ENCODE measurements at places on chromosomes 3 and 15.

DNA sequence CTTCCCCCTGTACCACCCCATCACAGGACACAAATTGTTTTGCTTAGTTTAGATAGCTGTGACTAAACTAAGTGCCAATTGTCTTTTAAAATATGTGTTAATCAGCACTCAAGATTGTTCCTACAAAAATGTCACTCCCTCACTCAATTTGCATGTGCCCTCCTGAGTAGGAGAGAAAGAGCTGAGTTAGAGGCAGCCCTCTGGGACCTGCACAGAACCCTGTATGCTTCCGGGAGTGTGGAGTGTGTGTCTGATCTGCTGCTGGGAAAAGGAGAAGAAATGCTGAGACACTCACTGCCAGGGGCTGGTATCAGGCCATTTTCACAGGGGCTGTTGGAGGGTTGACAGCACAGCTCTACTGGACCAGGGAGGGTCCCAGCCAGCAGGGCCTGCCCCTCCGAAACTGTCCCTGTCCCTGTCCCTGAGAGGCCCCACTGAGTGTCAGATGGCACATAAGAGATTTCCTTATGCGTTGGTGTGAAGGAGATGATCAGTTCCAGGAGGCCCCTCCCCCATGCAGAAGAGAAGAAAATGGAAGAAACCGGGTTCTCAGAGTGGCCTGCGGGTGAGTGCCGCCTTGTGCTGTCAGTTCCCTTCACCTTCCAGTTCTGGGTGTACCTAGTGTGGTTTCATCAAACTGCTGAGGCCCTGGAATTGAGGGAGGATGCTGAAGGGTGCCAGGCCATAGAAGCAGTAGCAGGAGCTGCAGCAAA, 3.9 kb upstream of the B3GNT5 start:
- DNase-seq = no peak

GRCh38 chr15:37004981-37005735, 95.2 kb downstream of the MEIS2 start:
- DNase-seq = no peak

DNA sequence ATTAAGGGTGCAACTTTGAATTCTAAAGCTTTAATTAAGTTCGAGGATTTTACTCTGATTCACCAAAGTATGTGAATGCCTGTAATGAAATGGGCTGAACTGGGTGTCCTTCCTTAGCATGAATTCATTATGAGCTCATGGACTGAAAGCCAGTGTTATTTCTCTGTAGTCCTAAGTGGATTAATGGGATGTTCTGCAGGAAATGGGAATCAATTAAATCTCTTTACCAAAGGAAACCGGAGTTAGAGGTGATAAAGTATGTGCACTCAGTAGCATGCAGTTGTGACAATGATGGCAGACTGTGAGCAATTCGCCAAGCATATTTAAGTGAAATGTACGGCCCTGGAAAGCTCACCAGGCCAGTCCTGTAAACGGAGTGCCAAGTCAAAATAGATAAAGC, 138.7 kb downstream of the CHL1 start:
- DNase-seq = no peak

DNA sequence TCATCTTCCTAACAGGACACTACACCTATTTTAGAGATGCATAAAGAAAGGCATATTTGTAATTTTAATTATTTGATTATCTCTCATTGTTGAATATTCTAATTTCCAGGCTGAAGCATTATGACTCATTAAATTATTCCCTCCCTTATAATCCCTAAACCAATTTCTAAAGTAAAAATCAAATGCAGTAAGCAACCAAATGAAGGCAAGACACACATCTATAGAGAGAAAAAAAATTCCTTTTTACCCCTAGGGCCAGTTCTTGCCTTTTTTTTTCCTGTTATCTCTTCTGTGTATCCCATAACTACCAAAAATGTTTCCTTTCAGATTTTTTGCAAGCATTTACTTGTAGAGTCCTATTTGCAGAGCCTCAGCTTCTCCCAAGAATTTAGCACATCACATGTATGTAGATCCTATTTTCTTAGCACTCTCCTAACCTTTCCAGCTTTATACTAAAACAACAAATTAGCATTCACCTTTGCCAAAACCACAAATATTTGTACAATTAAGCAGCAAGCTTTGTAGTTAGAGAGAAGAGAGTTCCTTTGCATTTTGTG, 177.9 kb downstream of the SATB1 start:
- no peak for DNase-seq

DNA sequence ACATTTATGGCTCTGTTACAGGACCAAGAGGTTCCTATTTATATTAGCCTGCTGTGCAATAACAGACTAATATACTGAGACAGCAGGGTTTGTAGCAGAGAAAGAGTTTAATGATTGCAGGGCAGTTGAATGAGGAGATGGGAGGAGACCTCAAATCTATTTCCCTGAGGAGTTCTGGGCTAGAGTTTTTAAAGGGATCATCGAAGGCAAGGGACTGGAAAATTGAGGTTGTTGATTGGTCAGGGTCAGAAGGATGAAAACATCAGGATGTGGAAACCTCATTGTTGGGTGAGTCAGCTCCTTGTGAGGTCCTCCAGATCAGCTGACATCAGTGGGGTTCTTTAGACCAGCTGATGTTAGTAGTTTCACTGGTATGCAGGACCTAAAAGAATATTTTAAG, 60.6 kb upstream of the GOLGA8B start:
- DNase-seq = no peak

GRCh38 chr15:62164014-62164395, 1.1 kb downstream of the C2CD4B start:
- no peak for DNase-seq

- no peak for DNase-seq
Observed at GRCh38 chr3:58062472-58062871, 54.2 kb downstream of the FLNB start.

DNA sequence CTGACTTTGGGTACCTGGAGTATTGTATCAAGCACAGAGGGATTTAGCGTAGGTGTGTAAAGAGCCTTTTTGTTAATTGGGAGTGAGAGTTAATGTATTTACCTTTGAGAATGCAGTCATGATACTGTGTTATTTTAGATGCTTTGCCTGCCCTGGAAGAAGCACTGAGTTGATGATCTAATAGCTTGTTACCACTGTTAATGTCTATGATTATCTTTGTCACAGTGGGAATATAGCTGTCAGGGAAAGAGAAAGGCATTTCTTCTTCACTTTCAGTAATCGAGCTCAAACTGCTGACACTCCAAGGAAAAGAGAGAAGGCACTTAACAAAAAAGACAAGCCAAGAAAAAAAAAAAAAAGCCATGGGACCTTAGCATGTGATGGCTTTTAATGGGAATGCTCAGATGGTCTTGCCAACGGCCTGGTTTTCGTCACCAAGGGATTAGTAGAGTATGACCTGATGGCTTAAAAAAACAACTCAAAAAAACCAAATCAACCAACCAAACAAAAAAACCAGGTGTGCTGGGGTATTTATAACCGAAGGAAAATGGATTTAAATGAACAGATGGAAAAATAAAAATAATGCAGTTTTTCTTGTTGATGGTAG, 387.4 kb downstream of the PTPRG start:
- no peak for DNase-seq

DNA sequence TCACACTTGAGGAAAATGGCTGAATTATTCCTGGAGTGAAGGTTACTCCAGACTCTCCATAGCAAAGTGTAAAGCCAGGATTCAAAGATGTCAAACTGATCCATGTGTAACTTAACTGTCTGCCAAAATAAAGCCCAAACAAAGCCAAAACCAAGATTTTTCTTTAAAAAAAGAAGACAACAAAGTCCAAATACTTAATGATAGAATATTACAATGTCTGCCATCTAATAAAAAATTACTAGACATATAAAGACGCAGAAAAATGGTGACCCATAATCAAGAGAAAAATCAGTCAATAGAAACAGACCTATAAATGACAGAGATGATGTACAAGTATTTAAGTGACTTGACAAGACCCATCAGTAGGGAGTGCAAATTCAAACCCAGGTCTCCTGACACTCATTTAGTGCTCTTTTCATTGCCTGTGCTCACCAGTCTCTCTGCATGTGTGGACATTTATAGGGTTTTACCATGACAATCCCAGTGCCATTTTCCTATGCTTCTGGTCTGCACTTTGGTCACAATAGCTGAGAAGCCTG, 85.1 kb upstream of the HES1 start:
- no peak for DNase-seq

- no peak for DNase-seq
Observed at GRCh38 chr15:68629519-68630210, 50.9 kb downstream of the CORO2B start.

DNA sequence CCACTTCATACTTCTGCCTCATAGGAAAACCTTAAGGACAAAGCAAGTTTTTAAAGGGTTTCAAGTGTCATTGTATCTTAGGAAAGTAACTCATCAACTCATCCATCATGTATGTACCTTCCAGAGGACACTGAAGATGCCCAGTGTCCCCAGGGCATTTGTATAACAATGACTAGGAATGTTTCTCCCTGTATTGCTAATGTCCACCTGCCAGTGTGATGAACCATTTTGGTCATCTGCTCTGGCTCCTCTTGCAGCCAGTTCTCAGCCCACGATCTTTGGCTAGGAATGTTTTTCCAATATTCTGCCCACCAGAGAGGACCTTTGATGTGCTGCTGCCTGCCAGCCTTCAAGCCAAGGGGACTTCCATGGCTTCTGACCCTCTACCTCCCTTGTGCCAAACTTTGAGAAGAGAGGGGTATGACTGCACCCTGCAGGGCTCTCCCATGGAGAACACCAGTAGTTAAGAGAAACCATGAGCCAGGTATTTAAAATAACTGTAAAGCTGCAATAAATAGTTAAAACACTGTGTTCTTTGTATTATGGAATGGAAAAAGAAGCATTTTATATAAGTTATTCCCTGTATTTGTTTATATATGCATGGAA, 11.4 kb downstream of the LMOD3 start:
- DNase-seq = no peak

- no peak for DNase-seq
Observed at GRCh38 chr15:78087951-78088772, 4.2 kb upstream of the SH2D7 start.

GRCh38 chr3:152272771-152273242, 4.1 kb downstream of the MBNL1 start:
- no peak for DNase-seq

GRCh38 chr15:87902772-87903426, 353.6 kb downstream of the NTRK3 start:
- DNase-seq = no peak

- no peak for DNase-seq
Observed at GRCh38 chr3:89440386-89440785, 333.0 kb downstream of the EPHA3 start.

DNA sequence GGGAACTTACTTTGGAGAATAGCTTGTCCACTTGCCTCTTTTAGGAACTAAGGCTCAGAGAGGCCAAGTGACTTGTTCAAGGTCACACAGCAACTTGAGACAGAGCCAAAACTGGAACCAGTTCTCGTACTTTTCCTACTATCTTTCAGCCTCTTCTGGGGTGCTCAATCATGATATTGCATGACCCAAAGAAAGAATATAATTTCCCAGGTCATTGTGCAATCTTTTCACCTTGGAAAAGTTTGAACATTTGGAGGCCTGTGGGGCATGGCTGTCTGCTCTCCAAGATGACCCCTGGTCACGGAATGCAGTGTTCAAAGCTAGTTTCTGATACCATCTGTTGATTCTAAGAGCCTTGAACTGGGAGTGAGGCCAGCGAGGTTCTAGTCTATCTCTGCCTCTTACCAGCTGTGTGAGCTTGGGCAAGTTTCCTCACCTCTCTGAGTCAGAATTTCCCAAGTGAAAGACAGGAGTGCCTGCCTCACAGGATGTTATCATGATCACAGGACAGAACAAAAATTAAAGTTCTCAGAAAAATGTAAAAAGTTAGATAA, 89.7 kb downstream of the BDH1 start:
- no peak for DNase-seq

DNA sequence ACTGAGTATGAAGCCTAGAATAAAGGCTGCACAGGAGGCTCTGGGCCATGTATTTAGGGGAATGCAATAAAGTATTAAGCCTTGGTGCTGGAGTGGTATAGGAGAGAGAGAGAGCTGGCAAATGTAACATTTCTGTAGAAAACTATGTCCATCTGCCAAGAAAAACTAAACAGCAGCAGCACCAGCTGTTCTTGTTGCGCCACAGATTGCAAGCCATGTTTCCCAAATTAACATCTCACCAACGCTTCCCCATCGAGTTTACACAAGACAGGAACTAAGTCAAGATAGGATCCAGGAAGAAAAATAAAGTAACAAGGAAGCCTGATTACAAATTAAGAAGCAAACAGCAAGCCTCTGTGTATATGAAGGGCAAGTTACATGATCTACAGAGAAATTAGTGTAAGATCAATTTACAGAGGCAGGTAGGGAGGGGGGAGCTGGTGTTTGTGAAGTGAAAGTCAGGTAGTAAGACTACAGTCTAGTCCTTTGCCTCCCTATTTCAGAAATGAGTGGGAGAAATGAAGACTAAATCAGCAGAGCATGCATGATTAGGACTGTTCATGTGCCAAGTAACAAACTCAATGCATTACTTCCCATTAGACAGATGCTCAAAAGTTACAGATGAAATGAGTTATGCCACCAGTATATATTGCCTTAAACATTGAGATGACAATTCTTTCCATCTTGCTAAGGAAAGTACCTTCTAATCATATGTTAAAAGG, 900.5 kb downstream of the EPHA3 start:
- no peak for DNase-seq

DNA sequence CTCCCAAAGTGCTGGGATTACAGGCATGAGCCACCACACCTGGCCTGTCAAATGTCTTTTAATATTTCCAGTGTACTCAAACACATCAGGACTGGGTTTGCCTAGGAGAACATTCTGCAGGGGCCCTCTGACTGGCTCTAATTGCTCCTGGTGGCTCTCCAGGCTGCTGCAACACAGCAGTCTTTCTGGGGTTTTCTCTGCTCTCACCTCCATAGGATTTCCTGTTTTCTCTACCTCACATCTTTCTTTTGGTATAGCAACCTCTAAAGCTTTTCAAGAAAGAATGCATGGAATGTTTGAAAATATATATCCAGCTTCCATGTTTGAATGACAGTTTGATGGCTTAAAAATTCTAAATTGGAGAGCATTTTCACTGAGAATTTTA, 83.3 kb upstream of the IGSF10 start:
- DNase-seq = no peak

- DNase-seq = peak; percentile 11
Observed at GRCh38 chr3:17233398-17233800, 348.6 kb downstream of the PLCL2 start.

DNA sequence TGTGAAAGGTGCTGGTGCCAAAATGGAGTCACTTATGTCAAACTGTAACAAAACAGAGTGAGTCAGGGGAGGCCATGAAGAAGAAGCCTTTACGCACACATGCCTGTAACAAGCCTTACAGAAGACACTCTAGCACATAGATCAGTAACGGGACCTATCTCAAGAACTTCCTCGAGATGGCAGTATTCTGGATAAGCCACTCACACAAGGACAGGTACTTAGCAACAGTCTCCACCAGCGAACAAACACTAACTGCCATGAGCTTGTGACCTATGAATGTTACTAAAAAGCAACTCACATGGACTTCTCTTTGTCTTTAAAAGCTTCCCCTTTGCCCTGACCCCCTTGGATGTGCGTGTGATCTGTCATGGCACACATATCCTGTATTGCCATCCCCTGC, 235.1 kb downstream of the CD47 start:
- no peak for DNase-seq
